ENCODE measurements at places on chromosomes 6 and 20.

DNA sequence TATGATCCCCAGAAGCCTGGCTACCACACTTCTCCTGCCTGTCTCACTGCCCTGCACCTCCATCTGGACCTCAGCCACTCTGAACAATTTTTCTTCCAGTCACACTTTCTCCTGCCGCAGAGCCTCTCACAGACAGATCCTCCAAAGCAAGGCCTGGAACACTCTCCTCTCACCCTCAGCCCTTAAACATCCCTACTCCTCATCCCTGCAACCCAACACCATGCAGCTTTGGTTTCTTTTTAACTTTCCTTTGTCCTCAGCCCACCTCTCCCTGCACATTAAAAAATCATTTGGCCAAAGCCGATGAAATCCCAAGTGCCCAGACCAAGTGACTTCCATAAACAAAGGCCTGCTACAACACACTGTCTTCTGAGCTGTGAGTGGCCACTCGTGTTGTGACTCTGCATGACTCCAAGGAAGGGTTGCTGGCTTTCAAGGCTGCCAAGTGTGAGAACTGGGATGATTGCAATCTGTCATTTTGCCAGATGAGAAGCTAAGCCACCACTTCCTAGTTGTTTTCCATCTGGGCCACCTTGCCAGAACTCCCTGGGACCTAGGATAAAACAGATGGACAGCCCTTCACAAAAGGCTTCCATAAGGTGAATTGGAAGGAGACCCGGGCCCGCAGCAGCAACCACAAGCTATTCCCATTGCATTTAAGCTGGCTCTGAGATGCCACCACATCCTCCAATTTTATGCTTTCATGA lies 144.4 kb upstream of the SSTR4 start:
- DNase-seq, result no peak

- no peak for DNase-seq
Measured at GRCh38 chr20:34604980-34605788, 46.7 kb downstream of the MAP1LC3A start.

- no peak for DNase-seq
Measured at GRCh38 chr6:26354162-26354561, 10.8 kb upstream of the BTN3A2 start.

DNA sequence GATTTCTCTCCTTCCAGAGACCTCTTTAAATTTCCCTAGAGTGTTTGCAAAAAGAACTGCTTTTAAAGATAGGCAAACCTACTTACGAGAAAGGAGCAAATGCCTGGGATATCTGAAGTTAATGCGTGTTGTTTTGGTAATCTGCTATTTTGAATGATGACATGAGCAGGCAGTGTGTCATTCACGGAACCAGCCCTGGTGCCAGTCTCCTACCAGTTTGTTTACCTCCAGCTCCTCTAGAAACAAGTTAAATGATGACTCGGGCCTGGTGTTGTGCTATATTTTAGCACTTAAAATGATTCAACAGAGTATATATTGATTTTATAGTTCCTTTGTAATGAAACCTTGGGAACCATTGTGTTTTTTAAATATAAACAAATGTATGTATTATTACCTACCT lies 41.1 kb upstream of the MAP3K4 start:
- no peak for DNase-seq

GRCh38 chr20:59340201-59340885 lies 39.9 kb downstream of the EDN3 start:
- DNase-seq, result no peak

DNA sequence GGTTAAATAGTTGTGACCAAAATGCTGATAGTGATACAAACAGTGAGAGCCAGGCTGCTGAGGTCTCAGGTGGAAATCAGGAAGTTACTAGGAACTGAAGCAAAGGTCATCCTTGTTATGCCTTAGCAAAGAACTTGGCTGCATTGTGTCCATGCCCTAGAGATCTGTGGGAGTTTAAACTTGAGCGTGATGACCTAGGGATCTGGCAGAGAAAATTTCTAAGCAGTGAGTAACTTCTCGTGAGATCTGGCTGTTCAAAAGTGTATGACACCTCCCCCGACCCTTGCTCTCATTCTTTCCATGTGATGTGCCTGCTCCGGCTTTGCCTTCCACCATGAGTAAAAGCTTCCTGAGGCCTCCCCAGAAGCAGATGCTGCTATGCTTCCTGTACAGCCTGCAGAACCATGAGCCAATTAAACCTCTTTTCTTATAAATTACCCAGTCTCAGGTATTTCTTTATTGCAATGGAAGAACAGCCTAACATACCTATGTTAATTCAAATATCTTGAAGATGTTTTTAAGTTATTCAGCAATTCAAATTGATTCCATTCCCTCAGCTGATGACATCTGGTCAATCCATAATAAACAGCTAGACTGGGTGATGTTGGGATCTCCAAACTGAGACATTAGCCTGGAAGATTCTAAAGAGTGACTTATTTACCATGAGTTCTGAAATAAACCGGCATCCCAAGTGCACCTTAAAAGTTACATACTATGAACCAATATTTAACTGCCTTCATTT lies 33.8 kb downstream of the KIF16B start:
- DNase-seq, result no peak

DNA sequence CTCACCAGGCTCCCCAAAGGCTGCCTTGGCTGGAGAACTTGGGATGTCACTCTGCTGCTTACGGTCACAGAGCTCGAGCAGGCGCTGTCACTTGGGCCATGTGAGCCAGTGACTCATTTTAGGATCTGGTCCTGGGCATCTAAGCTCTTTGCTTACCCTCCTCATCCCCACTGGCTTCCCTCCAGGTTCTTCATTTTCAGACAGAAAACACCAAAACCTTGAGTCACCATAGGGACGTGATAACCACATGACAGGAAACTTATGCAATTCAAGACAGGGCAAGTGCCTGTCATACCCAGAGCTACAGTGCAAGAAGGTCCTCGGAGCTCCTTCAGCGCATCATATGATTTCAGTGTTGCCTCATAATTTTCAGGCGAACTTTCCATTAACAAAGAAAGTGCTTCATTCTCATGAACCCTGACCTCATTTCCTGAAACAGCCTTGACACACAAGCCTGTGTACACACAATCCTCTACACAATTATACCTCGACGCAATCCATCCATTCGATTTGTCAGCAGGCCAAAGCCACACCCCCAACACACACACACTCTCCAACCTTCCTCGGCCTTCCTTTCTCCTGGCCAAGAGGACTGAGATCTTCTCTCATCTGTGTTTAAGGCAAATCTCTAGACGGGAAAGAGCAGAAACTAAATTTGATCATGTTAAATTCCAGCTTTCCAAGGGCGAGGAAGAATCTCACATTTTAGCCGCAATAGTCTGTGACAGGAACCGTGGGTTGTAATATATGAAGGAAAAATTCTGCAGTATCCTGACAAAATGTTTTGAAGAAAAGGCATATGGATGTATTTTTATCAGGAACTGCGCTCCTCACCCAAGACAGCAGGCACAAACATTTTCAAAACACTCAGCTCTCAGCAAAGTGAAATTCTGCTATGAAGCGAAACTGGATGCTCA lies 25.3 kb downstream of the TBC1D7 start:
- peak; percentile 11 for DNase-seq

GRCh38 chr20:8667306-8667705 lies 401.6 kb upstream of the PLCB4 start:
- DNase-seq, result no peak

- no peak for DNase-seq
Measured at GRCh38 chr20:40807821-40808170, 118.8 kb upstream of the MAFB start.

- no peak for DNase-seq
Measured at GRCh38 chr6:42225029-42225339, 7.3 kb upstream of the MRPS10 start.

DNA sequence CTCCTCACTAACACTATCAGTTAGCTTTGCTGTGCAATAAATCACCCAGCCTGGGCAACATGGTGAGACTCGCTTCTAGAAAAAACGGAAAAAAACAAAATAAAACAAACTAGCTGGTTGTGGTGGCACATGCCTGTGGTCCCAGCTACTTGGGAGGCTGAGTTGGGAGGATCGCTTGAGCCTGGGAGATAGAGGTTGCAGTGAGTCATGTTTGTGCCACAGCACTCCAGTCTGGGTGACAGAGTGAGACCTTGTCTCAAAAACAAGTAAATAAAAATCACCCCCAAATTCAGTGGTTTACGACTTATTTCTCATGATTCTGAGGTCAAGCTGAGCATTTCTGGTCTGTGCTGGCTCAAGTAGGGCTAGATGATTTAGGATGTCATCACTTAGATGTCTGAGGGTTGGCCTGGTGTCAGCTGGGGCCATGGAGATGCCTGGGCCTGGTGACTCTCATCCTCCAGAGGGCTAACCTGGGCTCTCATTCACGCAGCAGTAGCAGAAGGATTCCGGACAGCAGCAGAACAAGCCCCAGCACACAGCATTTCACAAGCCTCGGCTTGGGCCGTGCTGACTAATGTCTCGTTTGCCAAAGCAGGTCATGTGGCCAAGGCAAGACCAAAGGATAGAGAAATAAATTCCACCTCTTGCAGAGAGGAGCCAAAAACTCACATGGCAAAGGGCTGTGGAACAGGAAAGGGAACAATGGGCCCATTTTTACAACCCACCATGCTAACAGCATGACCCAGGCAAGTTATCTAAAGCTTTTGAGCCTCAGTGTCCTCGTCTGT lies 32.5 kb downstream of the MGME1 start:
- no peak for DNase-seq

DNA sequence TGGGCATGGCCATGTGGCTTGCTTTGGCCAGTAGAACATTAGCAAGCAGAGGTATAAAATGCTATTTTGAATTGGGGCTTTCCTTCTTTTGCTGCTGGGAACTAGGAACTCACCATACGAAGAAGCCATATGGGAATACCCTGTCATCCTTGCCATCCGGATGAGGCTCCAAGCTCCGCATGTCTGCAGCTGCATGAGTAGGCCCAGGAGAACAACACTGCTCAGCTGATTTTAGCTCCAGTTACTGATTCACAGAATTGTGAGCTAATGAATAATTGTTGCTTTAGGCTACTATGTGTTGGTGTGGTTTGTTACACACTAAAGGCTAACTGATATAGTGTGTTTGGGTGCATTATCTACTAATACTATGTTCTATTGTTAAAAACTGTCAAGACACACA lies 2.7 kb upstream of the PLCB4 start:
- DNase-seq, result no peak

- no peak for DNase-seq
Measured at GRCh38 chr6:5930143-5930770, 76.5 kb downstream of the NRN1 start.

GRCh38 chr6:79208816-79209215 lies 25.7 kb downstream of the HMGN3 start:
- no peak for DNase-seq

DNA sequence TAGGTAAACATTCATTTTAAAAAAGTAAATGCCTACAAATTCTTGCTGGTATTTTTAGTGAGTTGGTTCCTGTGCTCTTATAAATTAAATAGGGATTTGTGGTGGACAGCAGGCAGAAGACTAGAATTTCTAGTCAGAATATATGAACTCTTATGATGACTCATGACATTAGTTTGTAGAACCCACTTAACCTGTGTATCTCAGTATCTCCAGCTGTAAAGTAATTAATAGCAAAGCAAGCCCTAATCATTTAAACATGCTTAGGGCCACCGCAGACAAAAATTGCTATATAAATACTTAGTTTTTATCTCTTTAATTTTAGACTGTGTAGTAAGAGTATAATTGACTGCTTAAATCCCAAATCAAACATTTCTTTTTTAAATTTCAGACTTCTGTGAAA lies 2.4 kb downstream of the FAM135A start:
- no peak for DNase-seq

DNA sequence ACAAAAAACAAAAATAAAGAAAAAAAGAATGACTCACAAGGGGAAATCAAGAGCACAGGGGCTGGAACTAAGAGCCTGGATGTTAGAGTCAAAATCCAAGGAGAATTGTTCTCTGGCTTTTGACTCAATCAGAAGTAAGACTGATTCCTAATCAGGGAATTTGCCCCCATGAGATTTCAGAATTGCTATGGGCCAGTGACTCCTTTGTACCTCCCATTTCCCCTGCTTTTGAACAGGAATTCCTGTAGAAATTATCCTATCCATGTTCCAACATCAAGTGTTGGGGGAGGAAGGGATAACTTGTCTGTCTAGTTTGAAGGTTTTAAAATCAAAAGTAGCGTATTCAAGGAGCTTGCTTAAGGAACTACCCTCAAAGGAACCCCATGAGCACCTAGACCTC lies 396.7 kb downstream of the CDC5L start:
- no peak for DNase-seq

- no peak for DNase-seq
Measured at GRCh38 chr20:49969234-49969633, 13.5 kb upstream of the SNAI1 start.

- no peak for DNase-seq
Measured at GRCh38 chr6:138856654-138857053, 60.8 kb downstream of the ECT2L start.

DNA sequence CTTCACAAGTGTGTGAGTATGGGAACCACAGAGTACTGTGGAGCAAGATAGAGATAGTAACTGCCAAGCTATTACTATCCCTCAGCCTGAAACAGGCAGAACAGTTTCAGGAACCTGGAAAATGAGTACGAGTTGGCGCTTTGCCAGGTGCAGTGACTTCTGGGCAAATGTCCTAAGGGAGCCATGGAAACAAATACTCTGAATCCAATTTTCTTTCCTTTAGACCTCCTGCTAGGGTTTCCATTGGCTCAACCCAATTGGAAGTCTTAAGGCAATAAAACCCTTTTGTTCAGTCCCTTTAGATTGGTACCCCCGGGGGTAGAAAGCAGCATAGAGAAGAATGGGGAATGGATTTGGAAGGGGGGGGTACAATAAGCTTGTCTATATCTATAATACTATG lies 205.0 kb upstream of the EPHA7 start:
- DNase-seq, result no peak

GRCh38 chr20:6942266-6942665 lies 174.8 kb downstream of the BMP2 start:
- DNase-seq, result no peak

- DNase-seq, result no peak
Measured at GRCh38 chr20:54099894-54100293, 29.5 kb upstream of the BCAS1 start.

- DNase-seq, result no peak
Measured at GRCh38 chr20:10714236-10714975, 40.6 kb upstream of the JAG1 start.

GRCh38 chr6:121157906-121158305 lies 176.4 kb downstream of the TBC1D32 start:
- DNase-seq, result no peak

- no peak for DNase-seq
Measured at GRCh38 chr6:91082311-91082832, 495.5 kb upstream of the MAP3K7 start.

- no peak for DNase-seq
Measured at GRCh38 chr6:160279850-160280249, 21.2 kb upstream of the SLC22A2 start.

DNA sequence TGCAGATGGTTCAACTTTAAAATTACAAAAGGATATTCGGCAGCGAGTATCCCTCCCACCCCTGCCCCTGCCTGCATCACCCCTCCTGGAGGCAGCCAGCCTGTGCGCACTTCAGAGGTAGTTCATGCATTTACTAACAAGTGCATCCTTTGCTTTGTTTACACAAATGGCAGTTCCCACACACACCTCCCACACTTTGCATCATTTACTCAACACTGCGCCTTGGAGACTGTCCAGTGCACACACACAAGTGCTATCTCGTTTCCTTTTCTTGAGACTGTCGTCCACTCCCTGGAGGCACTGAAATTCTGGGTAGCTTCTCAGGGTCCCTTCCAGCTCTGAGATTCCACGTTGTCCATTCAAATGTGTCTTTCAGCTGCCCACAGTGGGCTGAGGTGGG lies 53.1 kb upstream of the VSX1 start:
- no peak for DNase-seq

Data from stimulated activated CD8-positive, alpha-beta memory T cell treated with anti-CD3 and anti-CD28 coated beads, Interleukin-2, amount 100 ng/mL, for 1 hour (primary cell).